Activated T-cell treated with anti-CD3 and anti-CD28 coated beads for 24 hours (primary cell): ENCODE measurements at places on chromosomes 2 and 18.
A peak's percentile ranks its signal among the peaks of the same experiment; 100 is the strongest.

GRCh38 chr18:40371673-40372072, 1583.4 kb upstream of the PIK3C3 start:
- no peak for DNase-seq

- DNase-seq: no peak
Observed at GRCh38 chr2:236755278-236755840, 185.7 kb downstream of the ACKR3 start.

GRCh38 chr2:76247006-76247405, 536.3 kb upstream of the GCFC2 start:
- DNase-seq: no peak

- no peak for DNase-seq
Observed at GRCh38 chr2:109301746-109302145, 172.7 kb downstream of the SH3RF3 start.

- no peak for DNase-seq
Observed at GRCh38 chr2:105765415-105766299, 20.9 kb downstream of the NCK2 start.

- no peak for DNase-seq
Observed at GRCh38 chr2:71778936-71779773, 325.8 kb downstream of the DYSF start.

DNA sequence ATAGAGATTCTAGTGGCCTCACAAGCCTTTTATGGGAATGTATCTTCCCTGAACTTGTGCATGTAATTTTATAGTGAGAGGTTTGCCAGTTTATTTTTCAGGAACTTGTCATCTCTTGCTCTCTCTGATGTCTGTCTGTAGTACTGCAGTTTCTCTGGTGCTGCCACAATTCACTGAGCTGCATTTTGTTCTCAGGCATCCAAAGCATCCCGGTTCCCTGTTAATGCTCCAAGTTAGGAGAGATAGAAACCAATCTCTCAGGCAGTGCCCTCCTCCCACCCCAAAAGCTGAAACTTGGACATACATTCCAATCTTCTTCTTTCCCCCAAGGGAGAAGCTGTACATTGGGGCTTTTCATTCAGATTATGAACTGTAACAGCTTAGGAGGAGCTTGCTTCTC, 30.1 kb upstream of the GRB14 start:
- no peak for DNase-seq

DNA sequence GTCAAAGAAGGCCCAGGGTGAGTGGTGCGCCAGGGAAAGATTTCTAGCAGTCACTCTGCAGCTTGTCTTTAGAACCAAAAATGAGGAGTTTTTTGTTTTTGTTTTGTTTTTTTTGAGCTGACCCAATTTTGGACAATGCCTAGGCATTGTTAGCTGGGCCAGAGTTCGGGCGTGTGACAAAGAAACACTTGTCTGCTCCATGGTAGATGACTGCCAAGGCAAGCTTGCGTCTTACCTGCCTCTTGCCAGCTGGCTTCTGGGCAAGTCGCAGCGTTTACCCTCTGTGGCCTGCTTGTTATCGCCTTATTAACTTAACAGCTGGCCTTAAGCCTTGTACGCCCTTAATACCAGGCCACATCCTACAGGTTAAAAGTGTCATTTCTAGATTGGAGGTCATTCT, 114.3 kb downstream of the GALNT1 start:
- DNase-seq: no peak

- DNase-seq: no peak
Observed at GRCh38 chr2:53474914-53475313, 292.7 kb upstream of the CHAC2 start.

- DNase-seq: no peak
Observed at GRCh38 chr2:9552219-9553178, 3.1 kb downstream of the ADAM17 start.

GRCh38 chr18:23890589-23890988, 124.0 kb upstream of the TTC39C start:
- no peak for DNase-seq

DNA sequence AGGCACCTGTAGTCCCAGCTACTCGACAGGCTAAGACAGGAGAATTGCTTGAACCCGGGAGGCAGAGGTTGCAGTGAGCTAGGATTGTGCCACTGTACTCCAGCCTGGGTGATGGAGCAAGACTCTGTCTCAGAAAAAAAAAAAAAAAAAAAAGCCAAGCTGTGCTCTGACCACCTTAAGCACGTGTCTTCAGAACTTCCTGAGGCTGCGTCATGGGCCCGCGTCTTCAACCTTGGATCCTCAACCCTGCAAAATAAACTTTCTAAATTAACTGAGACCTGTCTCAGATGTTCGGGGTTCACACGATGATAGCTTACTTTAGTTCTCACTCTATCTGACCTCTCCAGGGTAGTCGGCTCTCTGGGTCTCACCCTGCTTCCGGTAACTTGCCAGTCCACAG, 65.8 kb upstream of the CABLES1 start:
- no peak for DNase-seq

DNA sequence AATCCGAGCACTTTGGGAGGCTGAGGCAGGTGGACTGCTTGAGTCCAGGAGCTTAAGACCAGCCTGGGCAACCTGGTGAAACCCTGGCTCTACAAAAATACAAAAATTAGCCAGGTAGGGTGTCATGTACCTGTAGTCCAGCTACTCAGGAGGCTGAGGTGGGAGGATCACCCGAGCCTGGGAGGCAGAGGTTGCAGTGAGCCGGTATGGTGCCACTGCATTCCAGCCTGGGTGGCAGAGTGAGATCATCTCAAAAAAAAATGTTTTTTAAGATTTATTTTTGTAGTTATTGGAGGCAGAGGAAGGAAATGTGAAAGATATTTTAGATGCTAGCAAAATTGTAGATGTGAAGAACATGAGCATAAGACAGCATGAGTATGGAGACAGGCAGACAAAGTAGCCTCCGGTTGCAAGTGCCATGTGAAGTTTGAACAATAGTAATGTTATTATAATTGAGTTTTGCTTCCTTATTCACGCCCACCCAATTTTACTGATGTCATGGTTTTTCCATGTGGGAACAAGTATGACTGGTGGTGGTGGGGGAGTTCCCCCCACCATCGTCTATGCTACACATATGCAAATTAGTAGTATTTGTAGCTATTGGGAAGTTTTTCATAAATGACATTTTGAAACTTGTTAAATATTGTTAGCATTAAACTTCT, 18.0 kb downstream of the REL start:
- DNase-seq: peak; percentile 66

- no peak for DNase-seq
Observed at GRCh38 chr18:53380063-53380639, 844.3 kb downstream of the MBD2 start.

GRCh38 chr2:88296247-88296646, 126.1 kb downstream of the THNSL2 start:
- no peak for DNase-seq
